ENCODE measurements at places on chromosomes 1 and 21. TPM values are rescaled to one million over a fixed set of nuclear protein-coding genes. Genes with fewer than 3 reads are reported as not detected.

FMO3 gene
- not detected for total RNA-seq

LHX4 gene
- total RNA-seq = not detected

AK2 gene
- 112 TPM for total RNA-seq

- DNase-seq = no peak
Observed at GRCh38 chr1:62384276-62385005, 52.4 kb upstream of the USP1 start.

DNA sequence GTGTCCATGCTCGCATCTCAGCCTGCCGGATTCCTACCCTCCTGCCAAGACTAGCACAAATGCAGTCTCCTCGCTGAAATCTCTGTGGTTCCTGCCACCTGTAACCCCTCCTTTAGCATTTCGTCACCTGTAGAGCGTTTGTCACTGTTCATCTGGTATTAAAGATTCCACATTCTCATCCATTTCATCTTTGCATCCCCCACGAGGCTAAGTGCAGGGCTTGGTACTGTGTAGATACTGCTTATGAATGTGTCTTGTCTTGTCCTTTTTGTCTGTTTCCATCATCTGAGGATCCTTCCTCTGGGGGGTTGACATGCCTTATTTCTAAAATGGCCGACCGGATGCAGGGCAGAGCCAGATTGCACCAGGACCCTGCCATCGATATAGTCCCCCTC is 53.7 kb upstream of the DNAJC6 start:
- DNase-seq = no peak

Measured in sigmoid colon (tissue), 7 donors.